Upper lobe of right lung (tissue), 1 donor: ENCODE measurements at places on chromosomes 4 and X. TPM values are rescaled to one million over a fixed set of nuclear protein-coding genes. Genes with fewer than 3 reads are reported as not detected.

Gene AMTN
- total RNA-seq, result not detected

Gene XK
- total RNA-seq, result 1.6 TPM

- no peak for DNase-seq
Measured at GRCh38 chrX:153074262-153074899, 2.1 kb downstream of the PNMA6A start.

GRCh38 chrX:8728932-8729535 lies 2.9 kb downstream of the ANOS1 start:
- peak; percentile 66 for DNase-seq

GRCh38 chr4:76892001-76892400 lies 5.9 kb downstream of the SOWAHB start:
- DNase-seq, result no peak

- DNase-seq, result no peak
Measured at GRCh38 chr4:106707776-106708463, 328.2 kb downstream of the DKK2 start.

- DNase-seq, result no peak
Measured at GRCh38 chr4:90769251-90769650, 642.1 kb downstream of the CCSER1 start.

- no peak for DNase-seq
Measured at GRCh38 chrX:30215357-30215843, at the start of gene MAGEB2. Gene MAGEB2 (plus strand): TSS chrX:30215563. CDS start chrX:30218581, 3,018 bp downstream.
